ENCODE measurements at places on chromosomes 5 and 9.

- DNase-seq = no peak
These were observed 22.1 kb downstream of the ANKRD33B start for GRCh38 chr5:10586008-10586407.

DNA sequence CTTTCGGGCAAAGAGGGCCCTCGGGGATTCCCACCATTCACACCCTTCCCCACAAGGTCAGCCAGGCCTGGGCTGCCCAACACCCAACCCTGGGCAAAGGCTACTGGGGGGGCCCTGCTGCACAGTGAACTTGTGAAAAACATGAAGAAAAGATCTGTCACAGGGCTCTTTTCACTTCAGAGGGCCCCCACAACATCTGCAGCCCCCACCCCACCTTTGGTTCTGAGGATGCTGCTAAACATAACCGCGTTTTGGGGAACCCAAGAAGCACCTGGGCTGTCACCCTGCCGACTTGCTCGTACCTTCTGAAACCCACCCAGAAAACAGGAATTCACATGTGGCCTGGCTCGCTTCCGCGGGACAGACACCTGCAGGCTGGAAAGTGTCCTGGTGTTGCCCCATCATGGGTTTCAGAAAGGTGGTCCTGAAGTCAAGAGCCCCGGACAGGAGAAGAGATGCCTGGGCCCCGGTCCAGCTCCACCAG lies 29.3 kb downstream of the B4GALT1 start:
- DNase-seq = no peak

GRCh38 chr9:116475201-116475600 lies 211.9 kb upstream of the TRIM32 start:
- DNase-seq = no peak

GRCh38 chr5:72723581-72723980 lies 92.9 kb upstream of the TNPO1 start:
- no peak for DNase-seq

DNA sequence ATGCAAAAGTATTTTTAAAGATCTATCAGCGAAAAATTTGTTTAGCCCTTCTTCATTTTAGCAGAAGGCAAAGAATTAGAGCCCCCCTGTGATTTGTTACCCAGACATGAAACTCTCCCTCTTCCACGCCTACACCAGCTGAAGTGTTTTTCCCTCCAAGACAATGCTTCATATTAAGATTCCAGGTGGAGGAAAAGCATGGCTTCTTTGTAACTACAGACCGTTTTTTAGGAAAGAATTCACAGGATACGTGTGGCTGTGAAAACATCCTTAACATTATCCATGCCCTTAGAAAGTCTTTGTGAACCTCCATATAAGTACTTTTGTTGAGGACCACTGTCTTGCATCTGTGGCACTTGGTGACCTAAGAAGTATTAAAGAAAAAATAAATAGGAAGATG lies 121.8 kb upstream of the MTAP start:
- no peak for DNase-seq

DNA sequence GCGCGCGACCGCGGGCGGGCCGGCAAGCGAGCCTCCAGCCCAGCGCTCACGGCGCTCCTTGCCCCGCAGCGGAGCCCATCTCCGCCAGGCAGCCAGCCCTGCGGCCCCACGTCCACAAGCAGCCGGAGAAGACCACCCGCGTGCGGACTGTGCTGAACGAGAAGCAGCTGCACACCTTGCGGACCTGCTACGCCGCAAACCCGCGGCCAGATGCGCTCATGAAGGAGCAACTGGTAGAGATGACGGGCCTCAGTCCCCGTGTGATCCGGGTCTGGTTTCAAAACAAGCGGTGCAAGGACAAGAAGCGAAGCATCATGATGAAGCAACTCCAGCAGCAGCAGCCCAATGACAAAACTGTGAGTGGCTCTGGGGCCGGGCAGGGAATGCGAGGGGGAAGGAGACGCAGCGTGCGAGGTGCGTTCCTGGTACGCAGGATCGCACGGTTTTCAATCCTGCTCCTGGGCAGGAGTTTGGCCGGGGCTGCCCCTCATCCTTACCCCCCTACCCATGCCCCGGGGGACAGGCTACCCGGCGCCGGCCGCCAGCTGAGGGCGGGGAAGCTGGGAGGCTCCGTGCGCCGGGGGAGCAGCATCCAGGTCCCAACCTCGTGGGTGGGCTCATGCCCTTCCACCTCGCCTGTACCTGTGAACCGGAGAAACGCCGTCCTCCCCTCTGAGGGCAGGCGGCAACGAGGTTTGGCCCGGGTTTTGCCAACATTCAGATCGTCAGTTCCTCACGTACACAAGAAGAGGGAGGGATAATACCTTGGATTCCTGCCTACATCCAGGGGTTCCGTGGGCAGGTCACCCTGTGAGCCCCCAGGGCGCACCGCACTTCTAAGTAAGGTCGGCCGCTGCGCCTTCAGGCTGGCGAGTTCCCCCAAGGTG lies 6.6 kb downstream of the ISL1 start:
- no peak for DNase-seq

DNA sequence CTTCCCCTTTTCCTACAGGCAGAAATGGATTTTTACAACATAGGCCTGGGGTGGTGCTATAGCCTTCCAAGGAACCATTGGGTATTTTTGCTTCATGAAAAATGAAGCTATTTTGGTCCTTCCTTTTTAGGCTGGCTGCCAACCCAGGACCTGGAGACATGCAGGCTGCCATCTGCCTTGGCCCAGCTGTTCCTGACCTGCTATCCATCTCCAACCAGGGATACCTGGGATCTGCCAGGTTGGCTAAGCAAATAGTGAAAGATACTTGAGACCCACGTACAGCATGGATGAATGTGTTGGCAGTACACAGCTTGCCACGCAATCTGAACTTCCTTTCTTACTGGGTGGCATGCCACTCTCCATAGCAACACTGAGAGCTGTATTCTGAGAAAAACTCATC lies 31.1 kb downstream of the MRPS27 start:
- DNase-seq = no peak

- DNase-seq = no peak
These were observed 28.9 kb downstream of the NLN start for GRCh38 chr5:65750938-65751337.

- no peak for DNase-seq
These were observed 84.7 kb downstream of the ZDHHC21 start for GRCh38 chr9:14608540-14608939.

DNA sequence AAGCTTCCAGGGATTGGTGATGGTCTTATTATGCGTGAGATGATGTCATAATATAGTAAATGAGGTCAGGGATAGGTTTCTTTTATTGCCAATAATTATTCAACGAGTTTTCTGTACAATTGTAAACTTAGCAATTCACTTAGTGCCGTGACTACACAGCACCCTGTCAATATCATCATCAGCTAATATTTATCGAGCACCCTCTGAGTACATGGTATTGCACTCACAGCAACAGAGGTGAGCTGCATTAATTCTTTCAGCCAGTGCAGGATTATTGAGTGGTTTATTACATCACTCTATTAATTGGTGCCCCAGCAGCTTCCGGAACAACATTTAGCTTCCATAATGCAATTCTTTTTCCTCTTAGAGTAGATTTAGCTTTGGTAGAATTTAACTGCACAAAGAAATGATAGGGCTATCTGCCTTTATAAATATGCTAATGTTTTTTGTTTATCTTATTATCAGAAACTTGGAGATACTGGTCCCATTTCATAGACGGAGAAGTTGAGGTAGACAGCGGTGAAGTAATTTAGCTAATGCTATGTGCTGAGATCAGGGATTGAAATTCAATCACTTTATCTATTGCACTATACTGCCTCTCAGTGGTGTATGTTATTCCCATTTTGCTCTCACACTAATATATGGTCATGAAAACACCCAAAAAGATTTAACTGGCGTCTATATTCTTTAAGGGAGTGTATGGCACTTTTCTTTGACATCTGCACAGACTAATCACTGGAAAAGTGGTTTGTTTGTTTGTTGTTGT lies 726.1 kb upstream of the WWC1 start:
- no peak for DNase-seq

- DNase-seq = no peak
These were observed 32.0 kb upstream of the SPTLC1 start for GRCh38 chr9:92147030-92147851.

GRCh38 chr9:15873573-15874177 lies 320.8 kb downstream of the CCDC171 start:
- DNase-seq = no peak

DNA sequence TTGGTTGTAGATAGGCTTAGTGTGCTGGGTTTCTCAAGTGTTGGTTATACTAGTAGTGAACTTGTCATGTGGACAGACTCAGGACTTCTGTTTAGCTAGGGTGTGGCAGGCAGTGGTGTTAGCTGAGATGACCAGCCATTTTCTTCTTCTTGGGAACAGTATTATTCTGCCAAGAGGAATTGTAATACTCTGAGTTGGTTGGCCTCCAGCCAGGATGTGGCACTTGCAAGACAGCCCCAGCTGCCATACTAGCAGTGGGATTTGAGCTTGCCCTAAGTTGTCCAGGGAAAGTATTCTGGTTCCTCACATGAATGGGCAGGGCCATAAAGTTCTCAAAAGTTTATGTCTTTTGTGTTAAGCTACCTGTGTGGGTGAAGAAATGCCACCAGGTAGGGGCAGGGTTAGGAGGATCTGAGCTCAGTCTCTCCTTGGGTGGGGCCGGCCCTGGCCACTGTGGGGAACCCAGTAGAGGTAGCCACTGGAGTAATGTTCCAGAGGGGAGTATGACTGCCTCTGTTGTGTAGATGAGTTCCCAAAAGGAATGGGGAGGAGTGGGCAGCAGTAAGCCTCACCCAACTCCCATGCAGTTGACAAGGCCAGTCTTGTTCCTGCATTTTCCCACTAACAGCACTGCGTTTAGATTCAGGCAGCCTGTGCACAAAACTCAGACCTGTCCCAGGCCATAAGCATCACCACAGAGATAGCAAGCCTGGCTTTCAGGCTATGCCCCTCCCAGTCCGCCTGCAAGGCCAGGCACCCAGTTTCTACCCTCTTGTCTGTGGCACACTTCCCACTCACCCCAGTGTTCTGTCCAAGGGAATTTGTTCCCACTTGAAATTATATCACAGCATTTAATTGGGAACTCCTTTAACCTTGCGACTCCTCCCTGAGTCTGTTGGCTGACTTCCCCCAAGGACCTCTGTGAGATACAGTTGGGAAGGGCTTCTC lies 250.7 kb downstream of the ANXA1 start:
- DNase-seq = no peak

DNA sequence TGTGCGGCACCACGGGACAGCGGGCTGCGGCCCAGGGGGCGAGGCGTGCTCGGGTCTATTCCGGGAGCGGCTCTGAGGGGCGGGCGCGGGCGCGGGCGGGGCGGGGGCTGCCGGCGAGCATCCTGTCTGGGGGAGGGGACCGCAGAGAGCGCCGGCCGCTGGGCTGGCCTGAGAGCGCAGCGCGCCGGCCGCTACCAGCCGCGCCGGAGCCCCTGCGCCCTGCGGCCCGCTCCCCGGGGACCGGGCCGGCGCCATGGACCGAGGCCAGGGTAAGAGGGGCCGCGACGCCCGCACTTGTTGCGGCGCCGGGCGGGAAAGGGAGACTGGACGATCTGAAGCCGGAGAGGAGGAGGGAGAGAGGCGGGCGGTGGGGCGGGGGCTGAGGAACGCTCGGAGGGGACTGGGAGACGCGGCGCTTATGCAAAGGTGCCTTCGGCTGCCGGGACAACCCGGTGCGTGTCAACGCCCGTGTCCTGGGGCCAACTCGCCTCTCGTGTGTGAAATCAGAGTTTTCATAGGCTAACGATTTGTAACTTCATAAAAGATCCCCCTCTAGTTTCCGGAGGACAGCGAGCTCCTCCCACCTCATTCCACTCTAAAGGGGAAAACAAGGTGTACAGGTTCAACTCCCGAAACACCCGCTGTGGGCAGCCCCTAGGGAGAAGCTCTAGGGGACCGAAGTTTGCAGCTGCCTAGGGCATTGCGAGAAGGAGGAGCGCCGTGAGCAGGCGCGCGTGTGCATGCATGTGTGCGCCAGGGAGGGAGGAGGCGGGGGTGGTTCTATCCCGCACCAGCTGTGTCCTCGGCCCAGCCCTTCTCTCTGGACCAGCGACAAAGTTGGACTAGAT lies at the start of gene AFAP1L1:
AFAP1L1 (plus strand) TSS at position 144 of the 848 bp plus-strand sequence; CDS start at position 254, 110 bp downstream.
- DNase-seq = no peak

GRCh38 chr9:1298046-1298445 lies 247.9 kb downstream of the DMRT2 start:
- DNase-seq = no peak

GRCh38 chr5:142913728-142914338 lies 143.7 kb downstream of the ARHGAP26 start:
- DNase-seq = no peak

- no peak for DNase-seq
These were observed 213.8 kb downstream of the ATP10B start for GRCh38 chr5:160638161-160638742.

GRCh38 chr5:81426359-81427030 lies 32.6 kb upstream of the ACOT12 start:
- DNase-seq = no peak
